ENCODE measurements at places on chromosomes 2 and 18.

DNA sequence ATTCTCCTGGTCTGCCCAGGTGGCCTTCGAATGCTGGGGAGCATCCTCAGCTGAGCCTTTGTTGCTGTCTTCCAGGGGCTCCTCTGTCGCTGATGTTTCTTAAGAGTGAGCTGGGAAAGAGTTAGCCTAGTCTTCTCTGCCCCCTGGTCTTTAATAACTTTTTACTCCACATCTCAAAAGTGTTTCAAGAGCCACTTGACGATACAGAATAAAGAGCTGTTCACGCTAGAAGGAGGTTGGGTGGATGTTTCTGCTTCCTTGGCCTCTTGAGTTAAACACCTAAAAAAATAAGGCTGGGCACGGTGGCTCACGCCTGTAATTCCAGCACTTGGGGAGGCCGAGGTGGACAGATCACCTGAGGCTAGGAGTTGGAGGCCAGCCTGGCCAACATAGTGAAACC, 2.8 kb upstream of the BUB1 start:
- no peak for DNase-seq

GRCh38 chr2:105575499-105576025, 169.2 kb upstream of the NCK2 start:
- DNase-seq, result no peak

- DNase-seq, result no peak
Observed at GRCh38 chr2:10165861-10166675, 43.5 kb downstream of the RRM2 start.

DNA sequence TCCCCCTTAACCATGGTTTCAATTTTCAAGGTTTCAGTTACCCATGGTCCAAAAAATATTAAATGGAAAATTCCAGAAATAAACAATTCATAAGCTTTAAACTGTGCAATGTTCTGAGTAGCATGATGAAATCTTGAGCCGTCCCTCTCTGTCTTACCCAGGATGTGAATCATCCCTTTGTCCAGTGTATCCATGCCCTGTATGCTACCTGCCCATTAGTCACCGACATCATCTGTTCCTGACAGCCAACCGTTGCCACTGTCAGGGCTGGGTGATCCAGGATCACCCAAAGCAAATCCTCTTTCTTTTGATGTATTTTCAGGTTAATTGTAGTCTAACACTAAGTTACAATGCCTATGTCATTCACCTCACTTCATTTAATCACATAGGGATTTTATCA, 15.7 kb upstream of the OLA1 start:
- DNase-seq, result no peak

- DNase-seq, result no peak
Observed at GRCh38 chr18:36692921-36693332, 135.9 kb downstream of the TPGS2 start.

GRCh38 chr2:103669531-103669930, 907.7 kb downstream of the TMEM182 start:
- DNase-seq, result no peak
